Jurkat, Clone E6-1 (cell line): ENCODE measurements at places on chromosomes 1 and 21.

DNA sequence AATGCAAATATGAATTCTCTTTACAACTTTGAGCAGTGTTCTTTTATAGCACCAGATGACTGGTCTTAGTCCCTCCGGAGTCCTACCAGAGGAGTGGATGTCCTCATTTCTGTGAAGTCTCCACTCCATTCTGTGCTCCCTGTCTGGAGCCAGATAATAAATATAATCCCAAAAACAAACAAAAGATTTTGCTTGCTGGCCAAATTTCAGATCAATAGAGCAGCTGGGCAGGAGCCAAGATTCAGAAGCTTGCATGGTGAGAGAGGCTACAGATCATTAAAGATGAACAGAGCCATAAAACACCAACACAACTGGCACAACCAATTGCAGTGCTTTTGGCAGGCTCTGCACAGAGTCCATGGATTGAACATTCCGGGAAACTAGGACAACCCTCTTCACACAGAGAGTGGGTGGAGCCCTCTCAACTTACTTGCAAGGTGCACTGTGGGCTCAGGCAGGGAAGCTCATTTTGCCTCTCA lies 231.5 kb upstream of the SNX7 start:
- no peak for DNase-seq

DNA sequence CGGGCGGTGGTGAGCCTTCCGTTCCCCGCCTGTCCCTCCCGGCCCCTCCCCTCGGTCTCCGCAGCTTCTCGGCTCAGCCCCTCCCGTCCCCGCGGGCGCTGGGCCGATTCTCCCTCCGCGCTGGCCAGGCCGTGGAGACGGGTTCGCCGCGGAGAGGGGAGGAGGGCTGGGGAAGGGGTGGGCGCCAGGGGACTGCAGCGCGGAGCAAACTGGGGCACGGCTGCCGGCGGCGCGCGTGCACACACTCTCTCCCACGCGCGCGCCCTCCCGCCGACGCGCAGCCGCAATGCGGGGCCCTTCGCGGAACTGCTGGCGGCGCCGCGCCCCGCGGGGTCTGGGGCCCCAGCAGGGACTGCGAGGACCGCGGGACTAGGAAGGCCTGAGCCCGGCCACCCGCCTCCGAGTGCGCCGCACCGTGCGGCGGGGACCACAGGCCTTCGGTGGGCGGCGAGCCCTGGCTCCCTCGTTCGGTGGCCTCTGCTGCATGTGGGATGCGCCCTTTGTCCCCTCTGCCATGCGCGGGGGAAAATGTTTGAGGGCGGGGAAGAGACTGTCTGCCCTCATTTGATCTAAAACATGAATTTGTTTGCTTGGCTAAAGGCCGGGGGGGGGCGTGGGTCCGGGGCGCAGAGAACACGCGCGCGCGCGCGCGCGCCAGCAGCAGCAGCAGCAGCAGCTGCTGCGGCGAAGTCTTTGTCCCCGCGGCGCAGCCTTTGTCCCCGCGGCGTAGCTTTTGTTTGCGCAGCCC lies 90.7 kb upstream of the VAMP3 start:
- DNase-seq = peak; percentile 20

GRCh38 chr21:39347537-39347936 lies 1.4 kb downstream of the HMGN1 start:
- DNase-seq = no peak

GRCh38 chr1:74531796-74532195 lies 19.4 kb upstream of the LRRC53 start:
- DNase-seq = no peak

GRCh38 chr1:59570524-59570923 lies 244.2 kb upstream of the HOOK1 start:
- DNase-seq = peak; percentile 75

- no peak for DNase-seq
Observed at GRCh38 chr1:16020325-16020724, 1.5 kb upstream of the CLCNKA start.

DNA sequence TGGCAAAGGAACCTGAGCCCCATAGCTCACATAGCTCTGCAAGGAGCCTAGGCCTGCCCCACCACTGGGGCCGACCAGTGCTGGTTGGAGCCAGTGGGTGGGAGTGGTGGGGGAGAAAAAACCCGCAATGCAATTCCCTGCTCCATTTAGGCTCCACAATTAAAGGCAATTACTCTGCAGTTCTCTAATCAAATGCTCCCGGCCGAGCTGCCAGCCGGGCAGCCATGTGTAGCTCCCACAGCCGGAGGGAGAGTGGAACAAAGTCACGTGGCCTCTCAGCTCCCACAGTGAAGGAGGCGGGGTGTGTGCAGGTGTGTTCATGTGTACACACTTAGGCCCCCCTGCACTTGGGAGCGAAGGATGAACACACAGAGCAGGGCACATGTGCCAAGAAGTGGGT lies 81.6 kb downstream of the KIRREL1 start:
- no peak for DNase-seq

GRCh38 chr1:36876990-36877389 lies 157.3 kb downstream of the GRIK3 start:
- DNase-seq = no peak

DNA sequence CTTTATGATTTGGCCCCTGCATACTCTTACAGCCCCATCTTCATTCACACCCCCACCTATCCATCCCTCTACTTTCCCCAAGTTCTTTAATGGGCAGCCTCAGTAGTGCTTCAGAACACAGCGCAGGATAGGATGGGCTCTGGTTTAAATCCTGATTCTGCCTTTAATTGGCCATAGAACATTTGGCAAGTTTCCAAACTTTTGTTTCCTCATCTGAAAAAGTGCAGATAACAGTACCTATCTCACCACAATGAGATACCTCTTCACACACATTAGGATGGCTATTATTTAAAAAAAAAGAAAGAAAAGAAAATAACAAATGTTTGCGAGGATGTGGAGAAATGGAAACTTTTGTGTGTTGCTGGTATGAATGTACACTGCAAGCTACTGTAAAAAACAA lies 142.5 kb upstream of the VANGL1 start:
- peak; percentile 57 for DNase-seq

DNA sequence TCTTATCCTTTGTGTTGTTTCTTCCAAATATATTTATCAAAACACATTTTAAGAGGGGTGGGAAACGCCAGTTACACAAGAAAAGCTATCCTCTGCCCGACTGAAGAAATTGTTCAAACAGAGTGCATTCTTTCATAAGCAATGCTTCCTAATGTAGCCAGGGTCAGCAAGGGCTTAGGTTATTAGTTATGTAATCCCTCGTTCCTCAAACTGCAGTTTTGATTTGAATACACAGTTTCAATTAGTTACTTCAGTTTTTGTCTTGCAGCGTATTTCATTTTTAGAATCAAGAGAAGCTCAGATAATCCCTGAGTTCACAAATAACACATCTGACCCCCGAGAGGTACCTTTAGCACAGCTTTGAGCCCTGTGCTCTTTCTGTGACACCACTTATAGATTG lies 141.7 kb upstream of the NRIP1 start:
- DNase-seq = no peak

DNA sequence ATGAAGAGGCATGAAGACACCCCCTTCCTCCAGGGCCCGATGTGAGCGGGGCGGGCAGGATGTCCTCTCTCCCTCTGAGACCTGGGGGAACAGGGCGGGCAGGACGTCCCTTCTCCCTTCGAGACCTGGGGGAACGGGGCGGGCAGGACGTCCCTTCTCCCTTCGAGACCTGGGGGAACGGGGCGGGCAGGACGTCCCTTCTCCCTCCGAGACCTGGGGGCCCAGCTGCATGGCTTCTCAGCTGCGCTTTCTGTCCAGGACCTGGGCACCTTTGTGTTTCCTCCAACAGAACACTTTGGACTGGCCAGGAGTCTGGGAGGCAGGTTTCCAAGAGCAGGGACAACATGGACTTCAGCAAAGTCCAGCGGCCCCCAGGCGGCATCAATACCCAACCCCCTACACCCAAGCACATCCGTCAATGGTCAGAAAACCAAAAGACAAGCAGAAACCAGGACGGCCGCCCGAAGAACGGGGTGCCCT lies 30.8 kb upstream of the ADARB1 start:
- no peak for DNase-seq

GRCh38 chr21:38315122-38315521 lies 58.3 kb downstream of the KCNJ15 start:
- no peak for DNase-seq

DNA sequence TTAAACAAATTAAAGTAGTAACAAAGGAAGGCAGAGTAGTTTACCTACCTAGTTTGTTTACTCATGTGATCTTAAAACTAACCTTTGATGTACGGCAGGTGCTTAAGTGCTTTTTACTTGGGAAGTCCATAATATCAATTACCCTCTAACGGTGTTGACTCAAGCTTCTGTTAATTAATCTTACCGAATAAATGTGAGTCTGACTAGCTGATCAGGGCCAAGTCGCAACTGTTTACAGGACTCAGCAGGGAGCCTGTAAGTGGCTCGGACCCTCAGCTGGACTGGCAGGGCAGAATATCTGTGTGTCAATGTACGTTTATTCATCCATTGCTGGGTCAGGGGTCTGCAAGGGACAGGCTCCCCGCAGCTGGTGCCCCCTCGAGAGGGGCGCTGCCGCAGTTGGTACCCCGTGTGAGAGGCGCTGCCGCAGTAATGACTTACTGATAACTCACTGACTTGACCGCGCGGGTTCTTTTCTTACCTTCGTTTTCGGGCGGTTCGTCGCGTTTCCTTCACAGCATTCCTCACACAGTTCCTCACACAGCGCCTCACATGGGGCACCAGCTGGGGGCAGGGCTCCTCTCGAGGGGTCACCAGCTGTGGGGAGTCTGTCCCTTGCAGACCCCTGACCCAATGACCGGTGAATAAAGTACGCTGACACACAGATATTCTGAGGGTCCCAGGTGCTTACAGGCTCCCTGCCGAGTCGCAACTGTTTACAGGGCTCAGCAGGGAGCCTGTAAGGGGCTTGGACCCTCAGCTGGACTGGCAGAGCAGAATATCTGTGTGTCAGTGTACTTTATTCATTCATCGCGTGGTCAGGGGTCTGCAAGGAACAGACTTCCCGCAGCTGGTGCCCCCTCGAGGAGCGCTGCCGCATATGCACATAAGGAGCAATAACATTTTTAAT lies 3.0 kb downstream of the FMO1 start:
- no peak for DNase-seq

GRCh38 chr1:51734896-51735745 lies 118.2 kb downstream of the OSBPL9 start:
- DNase-seq = peak; percentile 50

DNA sequence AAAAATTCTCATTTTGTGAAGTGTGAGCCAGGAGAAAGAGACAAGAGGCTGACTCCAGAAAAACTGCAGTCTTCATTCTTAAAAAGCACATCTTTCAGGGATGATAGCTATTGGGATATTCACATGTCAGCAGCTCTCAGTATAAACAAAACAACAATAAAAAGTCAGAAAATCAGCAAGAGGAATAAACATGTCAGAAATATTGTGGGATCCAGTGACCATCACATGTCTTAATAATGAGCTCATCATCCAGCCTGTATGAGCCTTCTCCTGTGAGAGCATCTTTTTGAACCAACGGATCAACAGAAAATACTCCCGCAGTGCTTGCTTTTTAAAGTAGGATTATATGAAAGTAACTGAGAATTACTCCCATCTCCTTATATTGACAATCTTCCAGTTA lies 241.6 kb downstream of the SMYD3 start:
- DNase-seq = no peak

- no peak for DNase-seq
Observed at GRCh38 chr1:59015708-59016107, 231.9 kb upstream of the JUN start.

GRCh38 chr1:61192663-61193330 lies 110.4 kb downstream of the NFIA start:
- DNase-seq = no peak

GRCh38 chr21:26965040-26965906 lies 1.6 kb downstream of the ADAMTS5 start:
- DNase-seq = no peak

DNA sequence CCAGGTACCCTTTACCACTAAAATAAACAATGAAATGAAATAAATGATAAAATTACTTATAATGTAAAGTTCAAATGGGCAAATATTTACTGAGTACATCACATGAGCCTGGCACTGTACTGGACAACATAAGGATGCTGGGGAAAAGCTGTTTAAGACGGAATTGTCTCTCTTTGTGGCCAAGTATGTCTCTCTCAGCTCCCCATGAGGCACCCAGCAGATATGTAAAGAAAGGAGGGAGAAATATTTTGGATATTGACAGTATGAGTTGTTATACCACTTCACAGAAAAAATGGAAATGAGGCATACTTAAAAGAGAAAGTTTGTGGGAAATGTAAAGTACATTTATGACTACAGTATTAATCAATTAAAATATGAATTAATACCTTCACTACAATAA lies 1.0 kb upstream of the TNFSF4 start:
- DNase-seq = no peak

DNA sequence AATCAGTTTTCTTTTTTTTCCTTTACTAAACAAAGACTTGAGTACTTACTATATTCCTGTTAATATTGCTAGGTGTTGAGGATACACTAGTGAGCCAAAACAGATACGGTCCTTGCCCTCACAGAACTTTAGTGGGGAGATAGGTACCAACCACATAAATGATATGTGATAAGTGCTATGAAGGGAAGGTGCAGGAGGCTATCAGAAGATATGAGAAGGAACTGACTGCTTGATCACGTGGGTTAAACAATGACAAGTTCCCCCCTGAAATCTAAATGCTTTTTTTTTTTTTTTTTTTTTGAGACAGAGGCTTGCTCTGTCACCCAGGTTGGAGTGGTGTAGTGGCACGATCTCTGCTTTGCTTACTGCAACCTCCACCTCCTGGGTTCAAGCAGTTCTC lies 25.0 kb downstream of the RBM15 start:
- no peak for DNase-seq

- peak; percentile 17 for DNase-seq
Observed at GRCh38 chr1:45686015-45686287, 382 bp downstream of the GPBP1L1 start.

GRCh38 chr1:226397011-226397926 lies 10.6 kb downstream of the PARP1 start:
- DNase-seq = no peak

- DNase-seq = no peak
Observed at GRCh38 chr1:246838118-246838456, 93.7 kb downstream of the AHCTF1 start.

GRCh38 chr1:8693107-8693506 lies 124.3 kb downstream of the RERE start:
- DNase-seq = no peak

- DNase-seq = no peak
Observed at GRCh38 chr1:8649875-8650274, 167.6 kb downstream of the RERE start.

DNA sequence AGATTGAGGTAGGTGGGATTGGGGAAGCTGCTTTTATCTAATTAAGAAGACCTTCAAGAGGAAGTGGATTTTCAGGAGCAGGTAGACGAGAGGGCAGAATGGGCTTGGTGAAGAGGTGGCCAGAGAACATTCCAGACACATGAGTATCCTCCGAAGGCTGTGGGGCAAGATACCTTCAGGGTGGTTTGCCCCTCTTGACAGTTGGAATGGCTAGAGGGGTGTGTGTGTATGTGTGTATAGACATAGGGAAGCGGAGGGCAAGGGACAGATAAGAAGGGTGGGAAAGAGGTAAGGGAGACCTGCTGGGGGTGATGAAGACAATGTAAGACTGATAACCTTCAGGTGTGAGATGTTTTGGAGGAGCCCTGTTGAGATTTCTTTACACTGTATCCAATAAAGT lies 46.8 kb upstream of the TSPAN2 start:
- no peak for DNase-seq
